T47D (cell line): ENCODE measurements at places on chromosomes 16 and 17.

DNA sequence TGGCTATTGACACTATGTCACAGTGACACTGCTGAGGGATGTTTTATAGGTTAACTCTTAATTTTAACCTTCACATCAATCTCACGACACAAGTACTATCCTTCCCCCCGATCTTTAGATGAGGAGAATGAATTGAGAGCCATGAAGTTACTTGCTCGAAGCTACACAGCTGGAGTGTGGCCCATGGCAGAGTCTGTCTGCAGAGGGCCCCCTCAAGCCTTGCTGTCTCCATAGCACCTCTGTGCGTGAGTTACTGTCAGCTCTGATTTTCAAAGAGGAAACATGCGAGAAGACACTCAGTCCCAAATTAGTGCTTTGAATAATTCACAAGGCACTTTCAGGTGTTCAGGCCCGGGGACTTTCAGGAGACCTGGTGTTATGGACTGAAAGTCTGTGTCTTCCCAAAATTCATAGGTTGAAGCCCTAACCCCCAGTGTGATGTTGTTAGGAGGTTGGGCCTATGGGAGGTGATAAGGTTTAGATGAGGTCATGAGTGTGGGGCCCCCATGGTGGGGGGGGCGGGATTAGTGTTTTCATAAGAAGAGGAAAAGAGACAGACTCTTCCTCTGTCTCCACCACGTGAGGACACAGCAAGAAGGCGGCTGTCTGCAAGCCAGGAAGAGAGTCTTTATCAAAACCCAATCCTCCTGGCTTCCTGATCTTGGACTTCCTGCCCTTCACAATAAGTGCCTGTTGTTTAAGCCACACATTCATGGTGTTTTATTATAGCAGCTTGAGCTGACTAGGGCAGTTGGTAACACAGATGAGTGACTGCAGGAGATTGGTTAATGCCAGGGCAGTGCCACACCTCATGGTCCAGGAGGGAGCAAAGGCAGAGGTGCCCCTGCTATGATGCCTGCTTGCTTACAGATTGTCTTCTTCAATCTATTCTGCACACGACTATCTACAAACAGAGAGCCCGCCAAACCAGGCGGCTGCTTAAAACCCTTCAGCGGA lies 281.8 kb downstream of the HAPSTR1 start:
- no peak for DNase-seq

- no peak for DNase-seq
Measured at GRCh38 chr17:40633871-40634270, 13.7 kb downstream of the SMARCE1 start.

- no peak for DNase-seq
Measured at GRCh38 chr17:72266112-72266775, 145.4 kb downstream of the SOX9 start.

- no peak for DNase-seq
Measured at GRCh38 chr16:53737552-53737951, 33.6 kb downstream of the FTO start.

DNA sequence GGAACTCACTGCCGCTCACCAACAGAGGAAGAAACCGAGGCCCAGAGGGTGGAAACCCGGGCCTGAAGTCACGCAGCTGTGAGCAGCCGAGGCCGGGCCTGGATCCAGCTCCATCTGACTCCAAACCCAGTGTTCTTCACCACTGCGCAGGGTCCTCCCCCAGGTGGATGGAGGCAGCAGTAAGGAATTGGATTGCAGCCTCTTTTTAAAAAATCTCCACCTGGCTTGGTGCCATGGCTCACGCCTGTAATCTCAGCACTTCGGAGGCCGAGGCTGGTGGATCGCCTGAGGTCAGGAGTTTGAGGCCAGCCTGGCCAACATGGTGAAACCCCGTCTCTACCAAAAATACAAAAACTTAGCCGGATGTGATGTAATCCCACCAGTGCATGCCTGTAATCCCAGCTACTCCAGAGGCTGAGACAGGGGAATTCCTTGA lies 177.2 kb downstream of the FOXL1 start:
- DNase-seq = no peak

DNA sequence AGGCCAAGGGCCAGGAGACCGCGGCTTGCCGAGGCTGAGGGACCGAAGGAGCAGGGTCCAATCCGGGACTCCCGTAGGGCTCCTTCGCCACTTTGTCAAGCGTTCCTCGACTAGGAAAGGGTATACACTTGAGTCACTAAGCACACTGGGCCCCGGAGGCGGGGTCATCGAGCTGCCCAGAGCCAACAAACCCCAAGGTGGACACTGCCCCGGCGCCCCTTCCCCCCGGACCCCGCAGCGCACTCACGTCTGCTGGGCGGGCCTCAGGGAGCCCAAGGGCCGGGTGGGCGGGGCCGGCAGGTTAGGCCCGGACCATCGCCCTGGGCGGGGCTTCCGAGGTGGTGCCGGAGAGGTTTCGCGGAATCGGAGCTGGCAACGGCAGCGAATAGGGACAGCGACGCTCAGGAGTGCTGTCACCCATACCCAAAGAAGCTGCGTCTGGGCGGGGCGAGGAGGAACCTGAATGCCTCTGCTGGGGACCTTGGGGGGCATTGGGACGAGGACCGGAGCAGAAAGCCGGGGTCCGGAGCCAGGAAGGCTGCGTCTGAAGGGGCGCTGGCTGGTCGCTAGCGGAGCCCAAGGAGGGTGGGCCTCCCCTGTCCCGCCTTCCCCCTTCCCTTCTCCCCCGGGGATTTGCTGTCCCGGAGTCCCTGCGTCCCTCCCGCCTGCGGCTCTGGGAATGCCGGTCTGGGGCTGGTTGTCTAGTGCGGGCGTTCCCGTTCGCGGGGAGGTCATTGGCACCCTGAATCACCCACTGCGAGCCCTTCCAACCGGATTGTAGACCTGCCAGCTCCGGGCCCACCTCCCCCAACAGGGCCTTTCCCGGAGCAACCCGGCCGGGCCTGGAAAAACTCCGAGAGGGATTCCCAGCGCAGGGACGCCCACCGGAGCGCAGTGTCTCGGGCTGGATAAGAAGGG lies 118.2 kb upstream of the SMURF2 start:
- no peak for DNase-seq

- DNase-seq = no peak
Measured at GRCh38 chr17:74245871-74246270, 28.2 kb upstream of the DNAI2 start.

GRCh38 chr16:71917900-71918299 lies 22.6 kb downstream of the IST1 start:
- DNase-seq = no peak

GRCh38 chr17:17628388-17629008 lies 37.0 kb upstream of the PEMT start:
- no peak for DNase-seq

DNA sequence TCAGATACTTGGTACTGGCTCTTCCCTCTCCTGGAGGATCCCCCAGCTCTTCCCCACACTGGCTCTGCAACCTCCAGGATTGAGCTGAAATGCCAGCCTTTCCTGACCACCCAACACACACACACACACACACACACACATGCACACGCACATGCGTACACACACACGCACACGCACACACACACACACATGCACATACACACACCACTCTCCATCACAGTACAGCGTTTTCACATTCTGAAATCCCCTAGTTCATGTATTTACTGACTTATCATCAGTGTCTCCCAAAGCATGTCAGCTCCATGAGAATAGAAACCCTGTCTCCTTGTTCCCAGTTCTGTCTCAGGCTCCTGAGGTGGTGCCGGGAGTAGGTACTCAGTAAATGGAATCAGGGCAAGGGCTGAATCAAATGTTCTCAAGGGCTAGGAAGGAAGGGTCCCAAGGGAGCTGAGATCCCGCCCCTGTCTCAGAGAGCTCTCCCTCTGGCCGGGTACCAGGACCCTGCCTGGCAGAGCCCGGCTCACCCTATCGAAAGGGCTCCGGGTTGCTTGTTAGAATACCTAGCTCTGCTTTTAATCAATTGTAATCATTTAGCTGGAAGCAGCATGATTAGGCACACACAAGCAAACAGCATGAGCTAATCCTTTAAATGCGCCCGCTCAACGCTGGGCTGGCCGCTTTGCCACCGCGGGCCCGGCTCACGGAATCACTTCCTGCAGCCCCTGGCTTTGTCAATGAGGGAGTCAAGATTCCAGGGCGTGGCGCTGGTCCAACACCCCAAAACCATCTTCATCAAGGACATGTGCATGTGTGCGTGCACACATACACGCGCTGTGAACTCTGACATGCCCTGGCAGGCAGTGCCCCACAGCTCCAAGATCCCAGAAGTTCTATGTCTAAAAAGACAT lies 140.7 kb downstream of the C16orf78 start:
- no peak for DNase-seq

DNA sequence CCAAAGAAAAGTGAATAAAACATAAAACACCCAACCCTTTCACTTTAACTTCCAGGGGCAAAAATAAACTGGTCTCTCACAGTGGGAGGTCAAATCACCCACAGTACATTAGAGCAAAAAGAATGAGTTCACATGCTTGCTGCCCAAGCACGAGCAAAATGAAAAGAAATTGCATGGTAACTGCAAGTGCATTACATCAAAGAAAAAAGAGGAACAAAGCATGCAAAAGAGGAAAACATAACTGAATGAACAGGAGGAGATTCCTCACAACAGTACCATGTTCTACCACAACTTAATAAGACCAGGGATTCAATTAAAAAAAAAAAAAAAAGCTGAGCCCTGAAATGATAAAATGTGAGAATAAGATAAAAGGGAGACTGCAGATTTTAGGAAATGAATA lies 12.3 kb downstream of the DNAH2 start:
- DNase-seq = no peak

DNA sequence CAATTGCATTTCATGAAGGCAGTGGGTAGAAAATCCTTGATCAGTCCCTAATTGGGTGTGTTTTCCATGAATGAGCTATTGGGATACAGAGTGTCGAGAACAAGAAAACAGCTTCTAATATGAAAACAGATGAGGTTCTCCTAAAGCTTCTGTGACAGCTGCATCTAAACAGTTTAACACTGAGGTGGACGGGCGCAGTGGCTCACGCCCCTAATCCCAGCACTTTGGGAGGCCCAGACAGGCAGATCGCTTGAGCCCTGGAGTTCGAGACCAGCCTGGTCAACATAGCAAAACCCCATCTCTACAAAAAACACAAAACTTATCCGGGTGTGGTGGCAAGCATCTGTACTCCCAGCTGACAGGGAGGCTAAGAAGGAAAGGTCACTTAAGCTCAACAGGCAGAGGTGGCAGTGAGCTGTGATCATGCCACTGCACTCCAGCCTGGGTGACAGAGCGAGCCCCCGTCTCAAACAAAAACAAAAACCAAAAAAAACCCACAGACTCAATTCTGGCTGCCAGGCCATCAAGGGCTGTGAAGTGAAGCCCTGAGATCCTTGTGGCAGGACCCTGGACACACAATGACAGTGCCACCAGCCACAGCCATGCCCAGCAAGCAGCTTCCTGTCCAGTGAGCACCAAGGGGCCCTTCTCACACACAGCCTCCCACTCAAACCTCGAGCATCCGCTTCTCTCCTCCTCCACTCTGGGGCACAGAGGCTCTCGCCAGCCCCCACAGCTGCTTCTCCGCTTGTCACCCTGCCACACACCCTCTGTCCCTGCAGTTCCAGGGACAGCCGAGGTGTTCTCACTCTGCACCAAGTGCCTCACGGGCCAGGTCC lies 44.0 kb downstream of the ANKRD11 start:
- no peak for DNase-seq

DNA sequence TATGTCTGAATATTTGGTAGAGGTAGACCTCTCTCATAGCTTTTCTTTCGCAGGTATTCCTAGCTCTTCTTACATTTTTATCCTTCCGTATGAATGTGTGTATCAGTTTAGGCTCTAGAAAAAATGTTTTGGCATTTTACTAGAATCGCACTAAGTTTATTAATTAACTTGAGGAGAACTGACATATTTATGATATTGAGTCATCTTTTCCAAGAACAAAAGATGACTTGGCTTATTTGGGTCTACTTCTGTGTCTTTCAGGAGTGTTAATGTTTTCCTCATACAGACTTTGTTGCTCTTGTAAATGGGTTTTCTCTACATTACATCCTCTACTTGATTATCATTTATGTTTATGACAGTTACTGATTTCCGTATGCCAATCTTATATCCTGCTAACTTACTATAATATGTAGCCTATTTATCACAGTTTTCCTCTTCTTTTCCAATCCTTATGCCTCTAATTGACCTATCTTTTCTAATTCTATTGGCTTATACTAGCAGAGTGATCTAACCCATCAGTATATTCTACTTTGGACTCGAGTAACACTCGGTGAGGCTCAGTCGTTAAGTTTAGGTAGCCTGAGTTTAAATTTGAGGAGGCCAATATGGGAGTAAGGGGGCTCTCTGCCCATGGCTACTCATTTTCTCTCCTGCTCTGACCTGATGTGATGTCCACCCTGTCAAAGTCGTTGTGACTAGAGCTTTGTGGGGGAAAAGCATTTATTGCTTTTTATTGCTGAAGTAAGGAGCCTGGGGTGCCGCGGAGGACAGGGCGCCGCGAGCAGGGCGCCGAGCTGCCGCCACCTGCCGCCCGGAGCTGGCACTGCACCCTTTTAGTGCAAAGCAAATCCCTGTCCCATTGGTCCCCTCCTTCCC lies 20.0 kb downstream of the ST6GALNAC1 start:
- peak; percentile 77 for DNase-seq

GRCh38 chr17:6701719-6702118 lies 11.4 kb downstream of the SLC13A5 start:
- DNase-seq = no peak

DNA sequence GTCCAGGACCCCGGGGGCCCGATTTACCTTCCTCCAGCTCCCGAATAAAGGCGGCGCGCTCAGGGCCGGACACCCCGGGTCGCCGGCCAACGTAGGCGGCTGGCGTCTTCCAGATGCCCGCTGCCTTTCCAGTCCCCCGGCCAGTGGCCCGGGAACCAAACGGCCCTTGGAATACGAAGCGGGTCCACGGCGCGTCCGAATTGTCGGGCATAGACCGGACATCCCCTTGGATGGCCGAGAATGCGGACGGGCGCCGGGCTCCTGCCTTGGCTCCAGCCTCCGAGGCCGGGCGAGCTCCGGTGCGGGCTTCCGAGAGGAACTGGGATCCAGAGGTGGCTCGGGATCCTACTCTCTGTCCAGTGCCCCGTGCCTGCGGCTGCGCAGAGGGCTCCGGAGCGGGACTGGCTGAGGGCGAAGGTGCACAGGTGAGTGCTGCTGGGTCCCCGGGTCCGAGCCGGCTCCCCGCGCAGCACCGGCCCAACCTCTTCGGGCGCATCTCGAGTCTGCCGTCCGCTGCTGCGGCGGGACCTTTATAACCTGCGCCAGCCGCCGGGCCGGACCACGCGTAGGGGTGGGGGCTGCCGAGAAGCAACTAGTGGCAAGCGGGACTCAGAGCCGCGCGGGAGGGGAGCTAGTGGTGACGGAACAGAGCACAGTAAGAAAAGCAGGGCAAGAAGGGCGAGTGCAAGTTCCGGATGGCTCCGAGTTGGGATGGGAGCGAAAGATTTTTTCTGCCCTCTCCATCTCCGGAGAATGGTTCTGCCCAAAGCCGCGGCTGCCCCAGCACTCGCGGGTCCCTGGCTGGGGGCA lies at the start of gene HAP1:
Gene HAP1 (minus strand): TSS at position 505 of the 810 bp plus-strand sequence. CDS start 9 bp downstream, at position 496.
- DNase-seq = peak; percentile 83

GRCh38 chr17:82118815-82119380 lies 20.9 kb upstream of the FASN start:
- DNase-seq = no peak

GRCh38 chr16:22075776-22076175 lies 16.6 kb upstream of the VWA3A start:
- no peak for DNase-seq
